Left lung (tissue), 14 donors: ENCODE measurements at places on chromosomes 1 and 21. TPM values are rescaled to one million over a fixed set of nuclear protein-coding genes. Genes with fewer than 3 reads are reported as not detected.

Gene S100A7A
- not detected for polyA plus RNA-seq

Gene S100A8
- polyA plus RNA-seq: 12.0 TPM

Gene MAP1LC3C
- 1.3 TPM for polyA plus RNA-seq

Gene ARHGAP29
- polyA plus RNA-seq: 61.2 TPM

Gene NEXN
- 41.8 TPM for polyA plus RNA-seq

Gene CNKSR1
- polyA plus RNA-seq: 24.6 TPM

Gene CELA2A
- not detected for polyA plus RNA-seq

Gene ADCY10
- polyA plus RNA-seq: 0.19 TPM

Gene DCST1
- polyA plus RNA-seq: 0.57 TPM

Gene OR2G3
- polyA plus RNA-seq: not detected

Gene OLIG2
- not detected for polyA plus RNA-seq

Gene NR5A2
- 7.8 TPM for polyA plus RNA-seq

Gene DARS2
- 19.9 TPM for polyA plus RNA-seq

Gene EXTL1
- 0.90 TPM for polyA plus RNA-seq

Gene RORC
- polyA plus RNA-seq: 8.1 TPM
